Motor neuron (in vitro differentiated cells): ENCODE measurements at places on chromosomes 2 and 18.

DNA sequence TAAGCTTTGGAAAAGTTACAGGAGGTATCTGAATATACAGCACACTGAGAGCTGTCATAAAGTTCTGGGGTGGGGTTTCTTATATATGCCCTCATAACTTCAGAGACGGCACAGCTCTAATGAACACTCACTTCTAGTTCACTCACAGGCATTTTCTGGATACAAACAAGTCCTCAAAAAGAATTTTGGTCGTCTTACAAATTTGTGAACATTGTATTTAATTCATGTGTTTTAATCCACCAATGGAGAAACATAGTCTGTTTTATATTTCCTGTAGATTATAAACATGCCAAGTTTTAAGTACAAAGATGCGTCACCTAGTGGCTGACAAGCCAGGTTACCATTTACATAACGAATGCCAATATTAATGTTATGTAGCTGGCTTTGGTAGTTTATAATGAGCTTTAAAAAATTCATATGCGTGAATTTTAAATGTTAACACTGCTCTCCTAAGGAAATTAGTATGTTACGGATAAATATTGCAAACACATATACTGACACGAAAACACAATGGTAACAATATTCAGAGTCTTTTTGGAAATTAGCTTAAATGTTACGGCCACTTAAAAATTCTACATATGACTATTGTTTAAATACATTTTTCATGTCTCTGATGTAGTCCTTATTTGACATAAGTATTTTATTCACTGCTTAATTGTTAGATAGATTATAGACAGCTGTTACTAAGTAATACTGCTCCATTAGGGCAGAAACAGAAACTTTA is 2.5 kb downstream of the COL3A1 start:
- ATAC-seq = no peak

- no peak for ATAC-seq
Measured at GRCh38 chr2:143175438-143175837, 46.2 kb downstream of the ARHGAP15 start.

DNA sequence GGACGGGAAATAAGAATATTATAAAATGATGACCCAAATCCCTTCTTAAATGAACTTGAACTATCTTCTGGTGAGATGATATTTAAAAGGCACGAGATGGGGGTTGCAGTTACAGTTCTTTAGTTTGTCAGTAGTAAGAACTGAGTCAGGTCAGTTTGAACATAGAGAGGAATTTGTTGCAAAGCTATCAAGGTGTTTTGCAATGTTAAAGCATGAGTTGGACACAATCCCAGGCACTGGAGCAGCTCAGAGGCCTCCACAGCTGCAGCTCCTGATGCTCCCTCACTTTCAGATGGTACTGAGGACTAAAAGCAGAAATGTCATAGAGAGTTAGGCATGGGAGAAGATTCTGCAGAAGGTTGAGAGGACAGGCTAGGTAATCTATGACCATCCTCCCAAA is 236.0 kb downstream of the BCL2 start:
- peak; percentile 36 for ATAC-seq

- ATAC-seq = no peak
Measured at GRCh38 chr18:228586-228985, 39.3 kb downstream of the THOC1 start.

- no peak for ATAC-seq
Measured at GRCh38 chr2:134206573-134206972, 47.3 kb upstream of the MGAT5 start.

GRCh38 chr2:238771218-238771617 is 76.7 kb upstream of the TWIST2 start:
- peak; percentile 58 for ATAC-seq

GRCh38 chr2:234339011-234339410 is 157.9 kb downstream of the ARL4C start:
- ATAC-seq = no peak

GRCh38 chr2:75570948-75571729 is 10.4 kb upstream of the EVA1A start:
- peak; percentile 94 for ATAC-seq

- no peak for ATAC-seq
Measured at GRCh38 chr18:55320424-55321264, 267.3 kb downstream of the TCF4 start.

DNA sequence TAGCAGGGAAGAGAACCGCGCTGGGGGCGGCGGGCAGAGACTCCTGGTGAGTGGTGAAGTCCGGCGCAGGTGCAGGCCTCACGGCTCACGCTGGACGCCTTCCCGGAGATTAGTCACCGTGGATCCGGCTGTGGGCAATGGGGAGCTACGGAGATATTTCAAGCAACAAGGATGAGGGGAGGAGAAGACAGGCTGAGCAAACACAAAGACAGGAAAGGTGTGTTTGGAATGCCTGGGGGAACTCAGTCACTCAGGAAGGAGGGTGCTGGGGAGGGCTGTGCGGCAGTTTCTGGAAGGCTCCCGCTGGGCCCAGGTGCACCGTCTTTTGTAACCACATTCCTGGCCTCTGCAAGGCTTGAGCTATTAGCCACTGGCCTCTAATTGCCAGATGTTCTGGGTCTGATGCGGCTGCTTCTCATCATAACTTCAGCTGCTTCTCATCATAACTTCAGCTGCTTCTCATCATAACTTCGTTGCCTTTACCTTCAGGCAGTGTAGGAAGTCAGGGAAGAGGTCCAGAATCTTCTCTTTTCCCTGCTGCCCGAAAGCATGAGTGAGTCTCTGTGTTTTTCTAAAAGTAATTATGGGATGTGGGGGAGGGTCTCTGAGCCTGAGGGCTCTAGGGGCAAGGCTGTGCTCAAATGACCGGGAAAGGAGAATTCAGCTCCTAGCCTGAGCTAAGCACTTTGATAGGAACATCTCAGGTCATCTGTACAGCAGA is 118.9 kb downstream of the PXDN start:
- no peak for ATAC-seq

DNA sequence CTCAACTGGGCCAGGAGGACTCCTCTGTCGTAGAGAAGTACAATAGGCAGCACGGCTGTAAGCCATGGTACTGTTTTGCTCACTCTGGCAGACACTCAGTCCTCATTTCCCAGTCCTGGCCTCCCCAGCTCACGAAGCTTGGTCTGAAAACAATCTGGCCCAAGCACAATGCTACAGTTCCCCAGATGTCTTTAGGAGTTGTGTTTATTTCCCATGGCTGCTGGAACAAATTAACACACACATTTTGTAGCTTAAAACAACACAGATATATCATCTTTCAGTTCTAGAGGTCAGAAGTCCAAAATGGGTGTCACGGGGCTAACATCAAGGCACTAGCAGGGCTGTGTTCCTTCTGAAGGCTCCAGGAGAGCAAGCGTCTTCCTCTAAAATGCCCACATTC is 13.0 kb downstream of the FABP1 start:
- peak; percentile 60 for ATAC-seq

- no peak for ATAC-seq
Measured at GRCh38 chr2:235492850-235493344, 946 bp upstream of the AGAP1 start.

DNA sequence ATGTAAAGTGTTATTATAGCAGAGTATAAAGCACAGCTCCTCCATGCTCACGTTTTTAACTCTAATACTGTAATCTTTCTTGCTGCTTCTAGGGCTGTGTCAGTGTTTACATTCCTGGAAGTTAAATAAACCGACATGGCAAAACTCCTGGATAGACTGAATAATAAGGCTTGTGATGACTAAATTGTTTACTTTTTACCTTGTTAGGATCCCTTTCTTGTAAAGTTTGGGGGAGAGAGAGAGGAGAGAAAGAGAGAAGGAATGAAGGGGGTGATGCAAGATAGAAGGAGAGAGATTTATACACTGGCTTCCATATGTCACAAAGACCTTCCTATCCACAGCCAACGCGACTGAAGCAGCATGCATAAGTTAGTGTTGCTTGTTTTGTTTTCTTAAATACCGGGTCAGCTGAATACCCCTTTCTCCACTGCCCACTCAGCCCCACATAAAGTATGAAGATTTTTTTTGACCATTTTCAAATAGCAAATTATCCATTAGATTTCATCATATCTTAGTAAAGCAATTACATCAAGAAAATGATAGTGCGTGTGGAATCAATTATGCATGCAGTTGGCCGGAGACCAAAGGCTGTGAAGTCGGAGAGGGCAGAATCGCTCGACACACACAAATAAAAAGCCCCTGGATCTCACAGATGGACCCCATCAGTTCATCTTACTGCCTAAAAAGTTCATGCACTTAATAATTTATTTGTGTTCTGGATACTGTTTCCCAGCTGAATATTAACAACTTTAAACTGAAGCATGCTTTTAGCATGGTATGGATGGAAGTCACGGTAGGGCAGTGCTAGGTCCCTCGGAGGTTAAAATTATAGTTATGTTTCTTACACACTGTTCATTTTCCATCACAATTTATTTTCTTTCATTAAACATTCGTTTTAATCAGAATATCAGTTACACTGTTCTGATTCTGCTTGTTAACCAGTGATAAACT is 20.1 kb downstream of the BCL11A start:
- ATAC-seq = no peak

DNA sequence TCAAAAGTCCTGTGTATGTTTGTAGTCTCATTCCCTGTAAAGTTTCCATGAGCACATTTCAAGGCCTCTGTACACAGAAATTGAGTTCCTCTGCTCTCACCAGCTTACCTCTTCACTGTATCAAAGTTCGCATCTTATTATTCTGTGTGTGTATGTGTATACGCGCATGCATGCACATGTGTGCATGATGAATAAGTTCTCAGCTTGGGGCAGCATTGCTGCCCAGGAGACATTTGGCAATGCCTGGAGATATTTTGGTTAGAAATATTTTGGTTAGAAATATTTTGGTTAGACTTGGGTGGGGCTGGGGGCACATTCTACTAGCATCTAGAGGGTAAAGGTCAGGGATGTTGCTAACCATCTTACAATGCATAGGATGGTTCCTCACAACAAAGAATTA is 23.4 kb downstream of the TCF7L1 start:
- no peak for ATAC-seq

- peak; percentile 28 for ATAC-seq
Measured at GRCh38 chr2:238287737-238288649, at the start of gene PER2. Gene PER2, minus strand, starts transcription at chr2:238288610. Its CDS starts 10,674 bp downstream, at chr2:238277936.

- peak; percentile 43 for ATAC-seq
Measured at GRCh38 chr18:48330016-48330991, 78.9 kb downstream of the ZBTB7C start.

GRCh38 chr18:11259469-11260150 is 110.2 kb upstream of the PIEZO2 start:
- ATAC-seq = no peak

DNA sequence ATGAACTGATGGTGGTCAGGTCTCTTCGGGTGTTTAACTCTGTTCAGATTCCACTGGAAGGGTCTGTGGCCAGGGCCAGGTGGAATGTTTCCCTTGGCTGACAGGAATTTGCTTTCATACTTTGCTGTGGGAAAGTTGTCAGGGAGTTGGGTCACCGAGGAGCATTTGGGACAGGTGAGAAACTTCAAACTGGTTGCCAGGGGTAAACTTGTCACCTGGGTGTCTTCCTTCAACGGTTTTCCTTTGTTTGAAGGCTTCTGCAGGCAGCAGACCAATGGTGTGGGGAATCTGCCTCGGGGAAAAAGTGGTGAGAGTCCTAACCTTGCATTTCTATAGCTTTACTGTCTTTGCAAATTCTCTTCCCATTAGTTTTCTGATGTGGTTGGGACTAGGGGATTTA is 92.2 kb downstream of the TGFA start:
- no peak for ATAC-seq

DNA sequence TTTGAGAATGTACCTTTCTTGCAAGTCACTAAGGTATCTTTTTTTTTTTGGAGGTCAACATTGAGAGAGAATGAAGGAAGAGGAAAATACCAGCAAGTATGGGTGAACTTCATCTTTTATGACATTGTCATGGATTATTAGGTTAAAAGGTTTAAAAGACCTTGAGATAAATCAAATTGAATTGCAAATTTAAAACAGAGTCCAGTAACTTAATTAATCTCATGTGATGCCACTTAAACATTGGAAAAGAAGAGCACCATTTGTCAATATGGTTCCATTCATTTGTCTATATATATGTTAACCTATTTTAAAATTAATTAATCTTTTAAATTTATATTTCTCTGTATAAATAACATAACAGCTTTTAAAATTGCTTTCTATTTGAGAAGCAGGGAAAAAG is 83.8 kb downstream of the PPP1R1C start:
- ATAC-seq = no peak

- ATAC-seq = no peak
Measured at GRCh38 chr18:23704806-23705205, 15.6 kb downstream of the LAMA3 start.

DNA sequence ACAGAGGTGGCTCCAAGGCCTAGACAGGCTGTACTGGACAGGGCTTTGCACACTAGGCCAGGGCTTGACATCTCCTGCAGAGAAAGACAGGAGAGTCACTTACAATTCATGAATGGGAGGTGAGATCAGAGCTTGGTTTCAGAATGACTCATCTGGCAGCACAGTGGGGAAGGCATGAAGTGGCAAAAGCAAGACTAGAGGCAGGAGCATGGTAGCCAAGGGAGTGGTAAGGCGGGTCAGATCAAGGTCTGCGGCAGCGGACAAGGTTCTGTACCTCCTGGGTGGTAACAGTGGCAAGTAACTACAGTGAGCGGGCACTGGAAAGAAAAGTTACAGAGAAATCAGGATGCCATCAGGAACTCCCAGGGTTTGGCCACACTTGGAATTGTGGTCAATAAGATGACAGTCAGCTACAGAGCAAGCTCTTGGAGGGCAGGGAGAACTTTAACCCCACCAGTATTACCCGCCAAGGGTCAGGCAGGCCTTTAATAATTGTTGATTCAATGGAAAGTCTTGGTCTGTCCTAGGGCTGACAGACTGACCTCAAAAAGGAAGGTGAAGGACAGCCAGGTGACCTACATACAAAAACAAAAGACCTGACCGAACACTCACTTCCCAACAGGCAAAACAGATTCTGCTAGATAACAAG is 5.7 kb downstream of the MCFD2 start:
- ATAC-seq = no peak

GRCh38 chr18:42882122-42882521 is 233.4 kb downstream of the RIT2 start:
- no peak for ATAC-seq

GRCh38 chr2:28958689-28959088 is 22.4 kb upstream of the TOGARAM2 start:
- peak; percentile 99 for ATAC-seq

DNA sequence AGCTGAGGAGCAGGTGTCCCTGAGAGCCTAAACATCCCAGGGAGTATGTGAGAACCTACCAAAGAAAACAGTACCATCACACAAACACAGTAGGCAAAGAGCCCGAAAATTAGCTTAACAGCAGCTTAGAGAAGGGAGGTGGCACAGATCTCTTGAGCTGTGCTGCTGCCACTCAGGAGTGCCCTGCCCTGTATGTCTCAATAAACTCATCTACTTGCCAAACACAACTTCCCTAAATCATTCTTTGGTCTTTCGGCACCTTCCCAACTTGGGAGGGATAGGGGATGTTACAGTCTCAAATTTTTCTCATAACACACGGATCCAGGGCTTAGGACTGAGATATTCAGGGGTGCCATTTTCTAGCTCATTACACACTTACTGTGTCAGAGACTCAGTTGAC is 45.3 kb upstream of the C1D start:
- no peak for ATAC-seq

- peak; percentile 15 for ATAC-seq
Measured at GRCh38 chr18:44715842-44716241, 35.2 kb downstream of the SETBP1 start.

- no peak for ATAC-seq
Measured at GRCh38 chr18:64009305-64009704, 39.4 kb downstream of the SERPINB8 start.
